ENCODE measurements at places on chromosomes 6 and 20.
A peak's percentile ranks its signal among the peaks of the same experiment; 100 is the strongest.

DNA sequence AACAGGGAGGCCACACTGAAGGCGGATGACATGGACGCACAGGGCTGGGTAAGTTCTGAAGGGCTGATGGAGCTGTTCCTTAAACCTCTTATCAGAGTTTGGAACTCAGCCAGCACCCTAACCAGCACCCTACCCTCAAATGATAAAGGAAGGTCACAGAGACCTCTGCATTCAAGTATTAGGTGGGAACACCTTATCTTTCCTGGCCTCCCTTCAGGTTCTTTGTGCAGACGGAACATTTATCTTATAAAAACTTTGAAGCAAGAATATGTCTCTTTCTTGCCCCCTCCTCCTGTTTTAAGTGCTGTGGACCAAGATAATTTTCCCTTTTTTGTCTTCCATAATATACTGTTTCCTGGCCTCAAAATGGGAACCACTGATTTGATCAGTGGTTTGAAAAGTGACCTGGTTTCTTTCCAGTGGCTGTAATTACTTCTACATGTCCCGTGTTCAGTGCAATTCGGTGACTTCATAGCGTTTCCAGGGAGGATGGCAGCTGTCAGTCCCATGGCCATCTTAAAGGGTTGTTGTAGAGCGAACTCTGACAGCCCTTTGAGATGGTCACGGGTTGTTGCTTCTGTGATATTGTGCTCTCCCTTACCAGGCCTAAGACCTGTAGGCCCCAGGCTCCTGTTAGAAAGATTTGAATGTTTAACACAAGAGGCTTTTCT, 213.2 kb upstream of the MYLIP start:
- H3K27ac ChIP-seq, result no peak overlapping the region
- no peaks in the 10 kb centered on the region for H3K27me3 ChIP-seq
- no peaks in the 10 kb centered on the region for H3K36me3 ChIP-seq
- H3K4me1 ChIP-seq, result peaks cover 7% of the 10 kb centered on the region
- H3K4me3 ChIP-seq, result no peak overlapping the region

DNA sequence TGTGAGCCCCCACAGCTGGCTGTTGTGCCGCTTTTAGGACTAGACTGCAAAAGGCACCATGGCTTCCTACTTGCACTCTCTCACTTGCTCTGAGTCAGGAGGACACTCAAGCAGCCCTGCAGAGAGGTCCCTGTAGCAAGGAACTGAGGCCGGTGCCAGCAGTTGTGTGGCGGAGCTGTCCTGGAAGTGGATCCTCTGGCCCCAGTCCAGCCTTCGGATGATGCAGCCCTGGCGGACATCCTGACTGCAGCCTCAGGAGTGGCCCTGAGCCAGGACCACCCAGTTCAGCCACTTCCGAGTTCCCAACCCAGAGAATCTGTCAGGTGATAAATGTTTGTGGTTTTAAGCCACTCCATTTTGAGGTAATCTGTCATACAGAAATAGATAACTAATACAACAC, 17.5 kb downstream of the CTCFL start:
- no peak overlapping the region for H3K4me3 ChIP-seq
- no peak for DNase-seq
- peaks cover 52% of the 10 kb centered on the region for H3K27me3 ChIP-seq
- H3K27ac ChIP-seq, result no peak overlapping the region
- H3K4me1 ChIP-seq, result no peaks in the 10 kb centered on the region

GRCh38 chr6:2231438-2231837, 14.0 kb downstream of the GMDS start:
- no peak overlapping the region for H3K4me3 ChIP-seq
- peaks cover 7% of the 10 kb centered on the region for H3K36me3 ChIP-seq
- DNase-seq, result no peak
- peak overlapping the region; percentile 14 for H3K27ac ChIP-seq
- no peaks in the 10 kb centered on the region for H3K27me3 ChIP-seq

DNA sequence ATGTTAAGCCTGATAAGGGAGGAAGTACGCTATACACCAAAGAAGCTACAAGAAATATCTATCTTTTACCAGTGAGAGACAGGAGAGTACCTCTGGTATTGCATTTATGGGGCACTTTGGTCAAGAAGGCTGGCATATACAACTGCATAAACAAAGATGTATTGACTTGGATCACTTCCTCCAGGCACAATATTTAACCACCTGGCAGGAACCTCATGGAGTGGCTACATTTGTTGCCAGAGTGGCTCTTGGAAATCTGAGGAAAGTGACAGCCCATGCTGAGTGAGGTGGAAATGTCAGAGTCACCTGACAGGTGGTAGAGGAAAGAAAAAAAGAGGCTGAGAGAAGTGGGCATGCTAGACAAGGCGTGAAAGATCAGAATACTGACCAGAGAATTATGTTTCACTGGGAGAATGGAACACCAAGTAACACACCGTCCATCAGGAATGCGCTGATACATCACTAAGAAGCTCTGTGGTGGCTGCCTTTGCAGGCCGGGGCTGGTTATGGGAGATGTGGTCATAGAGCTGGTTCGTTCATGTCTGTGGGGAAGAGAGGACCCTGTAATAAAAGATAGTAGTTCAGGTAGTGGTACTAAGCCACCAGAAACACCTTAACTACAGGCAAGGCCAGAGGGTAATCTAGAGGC, 61.4 kb upstream of the UFL1 start:
- H3K36me3 ChIP-seq, result no peaks in the 10 kb centered on the region
- DNase-seq, result no peak
- peaks cover 3% of the 10 kb centered on the region for H3K4me1 ChIP-seq
- H3K4me3 ChIP-seq, result no peak overlapping the region
- H3K27ac ChIP-seq, result no peak overlapping the region

DNA sequence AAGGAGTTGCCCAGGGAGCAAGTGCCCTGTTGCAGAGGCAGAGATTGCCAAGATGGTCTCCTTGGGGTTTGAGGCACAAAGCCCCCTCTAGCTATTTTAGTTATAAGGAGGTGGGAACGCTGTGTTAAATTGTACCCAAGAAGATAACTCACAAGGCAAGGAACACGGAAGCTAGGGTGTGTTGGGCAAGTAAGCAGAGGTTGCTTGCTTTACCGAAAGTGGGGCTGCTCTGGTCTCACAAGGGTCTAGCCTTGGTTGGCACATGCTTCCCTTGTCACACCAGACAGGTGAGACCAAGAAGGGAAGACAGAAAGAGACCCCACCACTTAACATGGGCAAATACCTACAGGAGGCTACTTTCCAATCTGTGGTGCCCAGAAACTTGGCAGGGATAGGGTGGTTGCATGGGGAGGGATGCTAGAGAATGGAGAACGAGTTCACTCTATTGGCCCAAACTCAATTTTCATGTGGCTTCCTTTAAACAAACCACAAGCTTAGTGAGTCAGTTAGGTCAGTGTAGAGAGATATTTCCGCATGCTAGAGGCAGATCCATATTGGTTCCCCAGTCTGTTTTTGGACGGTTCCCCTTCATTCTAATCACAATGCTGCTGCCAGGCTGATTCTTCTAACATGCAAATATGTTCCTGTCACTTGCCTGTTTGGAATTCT, 42.4 kb downstream of the PLAGL1 start:
- H3K27ac ChIP-seq, result no peak overlapping the region
- DNase-seq, result no peak
- no peaks in the 10 kb centered on the region for H3K4me1 ChIP-seq
- no peaks in the 10 kb centered on the region for H3K27me3 ChIP-seq
- H3K4me3 ChIP-seq, result no peak overlapping the region
- no peaks in the 10 kb centered on the region for H3K36me3 ChIP-seq

Data from activated CD4-positive, alpha-beta T cell treated with anti-CD3 and anti-CD28 coated beads, Interleukin-2, amount 10 ng/mL, durations not matched to agents 7 days and 5 days (primary cell).